ENCODE measurements at places on chromosomes 3 and 15. TPM values are rescaled to one million over a fixed set of nuclear protein-coding genes. Genes with fewer than 3 reads are reported as not detected.
A peak's percentile ranks its signal among the peaks of the same experiment; 100 is the strongest.

DNA sequence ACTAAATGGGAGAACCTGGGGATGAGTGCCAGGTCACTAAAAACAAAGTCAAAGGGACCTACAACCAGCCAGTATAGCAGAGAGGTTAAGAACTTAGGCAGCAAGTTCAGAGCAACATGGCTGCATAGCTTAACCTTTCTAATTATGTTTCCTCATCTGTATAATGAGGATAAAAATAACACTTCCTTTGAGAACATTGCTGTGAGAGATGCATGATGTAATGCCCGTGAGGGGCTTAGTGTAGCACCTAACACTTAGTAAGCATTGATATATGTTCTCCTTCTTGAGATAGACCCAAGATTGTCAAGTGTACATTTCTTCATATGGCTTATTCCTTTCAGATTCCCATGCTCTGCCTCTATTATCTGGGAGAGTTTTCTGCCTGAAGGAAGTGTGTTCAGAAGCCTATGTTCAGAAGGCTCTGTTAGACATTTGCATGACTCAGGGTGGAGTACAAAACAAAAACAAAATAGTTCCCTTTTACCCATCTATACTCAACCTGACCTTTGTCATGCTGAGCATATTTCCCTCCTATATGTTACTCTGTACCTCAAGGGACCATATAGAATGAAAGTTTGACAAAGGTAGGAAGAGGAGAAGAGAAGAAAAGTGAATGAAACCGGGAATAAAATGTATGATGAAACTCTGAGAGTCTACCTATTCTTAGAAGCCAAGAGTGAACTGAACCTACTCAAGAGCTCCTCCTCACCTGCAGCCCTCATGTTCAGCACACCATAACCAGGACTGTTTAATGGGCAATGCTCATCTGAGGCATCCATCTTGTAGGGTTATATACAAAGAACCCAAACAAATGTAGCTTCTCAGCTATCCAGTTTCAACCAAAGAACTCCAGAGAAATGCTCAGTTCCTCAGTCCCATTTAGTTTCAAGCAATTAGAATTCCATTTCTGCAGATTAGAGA lies 70.7 kb upstream of the KCNMB2 start:
- no peak overlapping the region for H3K4me3 ChIP-seq
- no peaks in the 10 kb centered on the region for H3K4me1 ChIP-seq
- DNase-seq, result no peak
- no peaks in the 10 kb centered on the region for H3K27me3 ChIP-seq
- no peak overlapping the region for H3K27ac ChIP-seq

DNA sequence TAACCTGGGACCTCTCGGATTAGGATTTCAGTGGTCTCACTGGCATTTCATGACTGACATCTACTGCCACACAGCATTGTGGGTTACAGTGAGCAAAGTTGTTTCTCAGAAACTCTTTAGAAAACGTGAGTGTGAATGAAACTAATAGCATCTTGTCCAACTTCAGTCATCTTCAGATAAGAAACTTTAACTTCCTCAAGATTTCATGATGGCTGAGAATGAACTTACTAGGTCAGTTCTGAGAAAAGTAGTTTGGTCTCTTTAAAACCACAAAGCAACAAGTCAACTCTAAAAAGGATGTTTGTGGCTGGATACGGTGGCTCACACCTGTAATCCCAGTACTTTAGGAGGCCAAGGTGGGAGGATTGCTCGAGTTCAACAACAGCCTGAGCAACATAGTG lies 14.2 kb upstream of the HOMER2 start:
- H3K4me3 ChIP-seq, result no peak overlapping the region
- H3K36me3 ChIP-seq, result no peaks in the 10 kb centered on the region
- no peak overlapping the region for H3K27ac ChIP-seq
- no peaks in the 10 kb centered on the region for H3K4me1 ChIP-seq
- H3K27me3 ChIP-seq, result no peaks in the 10 kb centered on the region
- no peak for DNase-seq

DNA sequence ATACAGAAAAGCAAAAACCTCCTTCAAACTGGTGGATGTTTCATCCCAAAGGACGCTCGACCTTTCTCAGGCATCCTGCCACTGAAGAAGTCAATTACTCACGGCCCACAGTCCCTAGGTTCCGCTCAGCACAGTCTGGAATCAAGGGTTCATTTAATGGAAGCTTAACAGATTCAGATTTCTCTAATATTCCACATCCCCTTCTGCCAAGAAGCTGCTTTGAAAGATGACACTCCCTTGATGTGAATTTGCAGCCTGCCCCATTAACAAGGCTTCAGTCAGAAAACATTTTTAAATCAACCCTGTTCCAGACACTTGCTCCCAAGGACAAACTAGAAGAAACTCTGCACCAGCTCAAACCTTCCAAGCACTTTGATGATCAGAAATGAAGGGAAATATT lies 81.2 kb downstream of the LIPC start:
- peaks cover 2% of the 10 kb centered on the region for H3K4me1 ChIP-seq
- H3K27me3 ChIP-seq, result no peaks in the 10 kb centered on the region
- H3K4me3 ChIP-seq, result no peak overlapping the region
- DNase-seq, result no peak
- H3K36me3 ChIP-seq, result no peaks in the 10 kb centered on the region
- no peak overlapping the region for H3K27ac ChIP-seq

- H3K36me3 ChIP-seq, result peaks cover 16% of the 10 kb centered on the region
- H3K4me1 ChIP-seq, result peaks cover 3% of the 10 kb centered on the region
- no peak overlapping the region for H3K27ac ChIP-seq
Measured at GRCh38 chr3:66372681-66373350, 128.0 kb downstream of the LRIG1 start.

DNA sequence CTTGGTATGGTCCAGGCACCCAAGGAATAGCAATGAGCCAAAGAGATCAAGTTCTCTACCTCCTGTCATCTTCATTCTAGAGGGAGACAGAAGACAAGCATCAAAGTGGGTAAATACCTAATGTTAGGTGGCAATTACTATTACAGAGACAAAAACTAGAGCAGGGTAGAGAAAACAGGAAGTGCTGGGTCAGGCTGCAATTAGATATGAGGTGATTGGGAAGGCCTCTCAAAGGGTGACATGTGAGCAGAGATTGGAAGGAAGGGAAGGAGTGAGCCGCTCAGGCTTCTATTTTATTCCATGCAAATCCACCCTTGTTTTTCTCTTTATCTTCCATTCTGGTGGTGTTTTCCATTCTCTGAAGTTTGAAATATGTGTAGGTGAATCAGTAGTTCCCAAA lies 37.4 kb downstream of the EBLN2 start:
- H3K4me3 ChIP-seq, result no peak overlapping the region
- H3K27me3 ChIP-seq, result peaks cover 7% of the 10 kb centered on the region
- H3K36me3 ChIP-seq, result no peaks in the 10 kb centered on the region
- no peaks in the 10 kb centered on the region for H3K4me1 ChIP-seq

DNA sequence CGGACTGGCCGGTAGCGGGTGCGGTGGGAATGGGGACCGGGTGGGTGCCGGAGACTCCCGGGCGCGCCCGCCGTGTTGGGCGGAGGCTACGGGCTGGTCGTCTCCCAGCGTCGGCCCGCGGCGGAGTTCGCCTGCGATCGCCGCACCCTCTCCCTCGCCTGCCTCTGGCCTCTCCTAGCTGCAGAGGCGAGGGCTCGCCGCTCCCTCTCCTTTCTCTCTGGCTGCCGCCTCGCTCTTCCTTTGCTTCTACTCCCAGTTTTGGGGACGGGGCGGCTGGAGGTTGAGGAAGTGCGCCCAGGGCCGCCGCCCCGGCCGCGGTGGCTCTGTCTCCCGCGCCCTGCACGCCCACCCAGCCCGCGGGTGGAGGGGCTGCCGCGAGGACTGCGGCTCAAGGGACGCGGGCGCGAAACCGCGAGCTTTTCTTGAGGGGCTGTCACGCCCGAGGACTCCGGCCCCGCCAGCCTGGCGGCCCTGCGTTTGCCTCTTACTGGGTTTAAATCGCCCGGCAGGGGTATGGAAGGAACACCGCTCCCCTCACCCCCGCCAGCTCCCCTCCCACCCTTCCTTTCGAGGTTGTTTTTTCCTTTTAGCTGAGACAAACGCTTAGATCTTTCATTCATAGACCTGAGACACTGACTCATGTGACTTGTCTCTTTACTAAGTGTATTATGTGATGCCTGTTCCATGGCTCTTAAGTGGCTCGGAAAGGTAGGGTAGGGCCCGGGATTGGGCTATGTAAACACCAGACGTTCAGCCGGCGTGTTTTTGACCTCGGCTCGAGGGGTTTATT lies 654 bp downstream of the PIK3CA start:
- no peaks in the 10 kb centered on the region for H3K4me1 ChIP-seq
- H3K36me3 ChIP-seq, result no peaks in the 10 kb centered on the region
- H3K27me3 ChIP-seq, result no peaks in the 10 kb centered on the region
- DNase-seq, result peak; percentile 28
- H3K4me3 ChIP-seq, result peak overlapping the region; percentile 94

- H3K27ac ChIP-seq, result peak overlapping the region; percentile 32
- H3K36me3 ChIP-seq, result no peaks in the 10 kb centered on the region
- H3K4me1 ChIP-seq, result peaks cover 26% of the 10 kb centered on the region
- H3K4me3 ChIP-seq, result no peak overlapping the region
Measured at GRCh38 chr3:159855599-159856346, 132.9 kb upstream of the IL12A start.

DNA sequence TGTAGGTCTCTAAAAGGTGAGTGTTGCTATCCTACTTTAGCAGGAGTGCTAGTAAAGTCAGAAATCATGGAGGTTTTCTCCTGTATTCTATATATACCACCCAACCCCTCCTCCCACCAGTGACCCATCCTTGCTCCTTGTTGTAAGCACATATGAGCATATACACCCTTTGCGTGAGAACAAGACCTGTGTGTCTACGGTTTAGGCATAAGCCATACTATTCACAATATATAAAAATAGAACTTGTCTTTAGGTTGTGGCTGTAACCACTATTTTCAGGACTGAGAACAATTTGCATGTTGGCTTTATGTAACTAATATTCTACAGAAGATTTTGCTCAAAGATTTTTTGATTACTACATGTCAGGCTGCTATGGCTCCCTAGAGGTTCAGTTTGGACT lies 59.1 kb upstream of the TOP2B start:
- no peak overlapping the region for H3K27ac ChIP-seq
- H3K4me3 ChIP-seq, result no peak overlapping the region
- no peaks in the 10 kb centered on the region for H3K27me3 ChIP-seq
- peaks cover 4% of the 10 kb centered on the region for H3K36me3 ChIP-seq

- peak; percentile 86 for DNase-seq
- H3K4me3 ChIP-seq, result no peak overlapping the region
- no peaks in the 10 kb centered on the region for H3K36me3 ChIP-seq
- H3K4me1 ChIP-seq, result peaks cover 11% of the 10 kb centered on the region
- H3K27me3 ChIP-seq, result 0 out of 2 replicates have a peak, but pooled peaks cover 2% of the 10 kb centered on the region
Measured at GRCh38 chr15:64749167-64749566, 26.2 kb downstream of the RBPMS2 start.

NUP210 gene
- under 0.01 TPM for total RNA-seq

CHDH gene
- under 0.01 TPM for total RNA-seq

CCDC50 gene
- 63.1 TPM for total RNA-seq

ARGFX gene
- not detected for total RNA-seq
